ENCODE measurements at places on chromosomes 12 and 14.

DNA sequence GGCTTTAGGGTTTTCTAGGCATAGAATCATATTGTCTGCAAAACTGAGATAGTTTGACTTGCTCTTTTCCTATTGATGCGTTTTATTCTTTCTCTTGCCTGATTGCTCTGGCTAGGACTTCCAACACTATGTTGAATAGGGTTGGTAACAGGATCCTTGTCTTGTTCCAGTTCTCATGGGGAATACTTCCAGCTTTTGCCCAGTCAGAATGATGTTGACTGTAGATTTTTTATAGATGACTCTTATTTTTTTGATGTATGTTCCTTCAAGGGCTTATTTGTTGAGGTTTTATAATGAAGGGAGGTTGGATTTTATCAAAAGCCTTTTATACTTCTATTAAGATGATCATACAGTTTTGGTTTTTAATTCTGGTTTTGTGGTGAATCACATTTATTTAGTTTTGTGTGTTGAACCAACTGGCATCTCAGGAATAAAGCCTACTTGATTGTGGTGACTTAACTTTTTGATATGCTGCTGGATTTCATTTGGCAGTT, 478.2 kb downstream of the TMEM117 start:
- no peak for DNase-seq

DNA sequence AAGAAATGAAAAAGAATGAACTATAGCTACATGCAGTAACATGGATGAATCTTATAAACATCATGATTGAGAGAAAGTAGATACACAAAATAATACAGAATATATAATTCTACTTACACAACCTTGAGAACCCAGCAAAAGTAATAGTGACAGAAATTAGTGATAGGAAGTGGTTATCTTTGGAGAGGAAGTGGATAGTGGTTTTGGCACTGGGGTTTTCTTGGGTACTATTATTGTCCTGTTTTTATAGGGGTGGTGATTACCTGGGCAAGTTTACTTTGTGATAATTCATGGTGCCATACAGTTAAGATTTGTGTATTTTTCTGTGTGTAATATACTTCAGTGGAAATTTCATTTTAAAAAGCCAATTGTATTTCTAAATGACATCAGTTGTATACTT, 352.7 kb downstream of the AEBP2 start:
- DNase-seq, result peak; percentile 6

GRCh38 chr14:89202413-89203190, 214.4 kb downstream of the FOXN3 start:
- no peak for DNase-seq

DNA sequence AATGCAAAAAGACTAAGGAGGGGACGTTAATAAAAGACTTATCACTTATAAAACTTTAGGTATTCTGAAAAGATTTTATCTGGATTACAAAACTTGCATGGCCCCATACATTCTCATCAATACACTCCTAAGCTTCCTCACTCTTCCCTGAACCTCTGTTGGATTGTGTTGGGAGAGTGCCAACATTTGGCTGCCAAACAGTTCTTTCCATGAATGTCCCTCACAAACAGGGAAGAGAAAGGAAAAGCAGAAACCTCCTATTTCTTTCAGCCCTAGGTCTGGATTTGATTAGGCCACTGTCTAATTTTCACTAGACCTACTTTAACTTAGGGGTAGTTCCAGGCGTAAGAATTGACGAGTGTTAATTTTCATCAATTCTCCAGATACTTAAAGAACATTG, 11.7 kb downstream of the PTHLH start:
- DNase-seq, result no peak

DNA sequence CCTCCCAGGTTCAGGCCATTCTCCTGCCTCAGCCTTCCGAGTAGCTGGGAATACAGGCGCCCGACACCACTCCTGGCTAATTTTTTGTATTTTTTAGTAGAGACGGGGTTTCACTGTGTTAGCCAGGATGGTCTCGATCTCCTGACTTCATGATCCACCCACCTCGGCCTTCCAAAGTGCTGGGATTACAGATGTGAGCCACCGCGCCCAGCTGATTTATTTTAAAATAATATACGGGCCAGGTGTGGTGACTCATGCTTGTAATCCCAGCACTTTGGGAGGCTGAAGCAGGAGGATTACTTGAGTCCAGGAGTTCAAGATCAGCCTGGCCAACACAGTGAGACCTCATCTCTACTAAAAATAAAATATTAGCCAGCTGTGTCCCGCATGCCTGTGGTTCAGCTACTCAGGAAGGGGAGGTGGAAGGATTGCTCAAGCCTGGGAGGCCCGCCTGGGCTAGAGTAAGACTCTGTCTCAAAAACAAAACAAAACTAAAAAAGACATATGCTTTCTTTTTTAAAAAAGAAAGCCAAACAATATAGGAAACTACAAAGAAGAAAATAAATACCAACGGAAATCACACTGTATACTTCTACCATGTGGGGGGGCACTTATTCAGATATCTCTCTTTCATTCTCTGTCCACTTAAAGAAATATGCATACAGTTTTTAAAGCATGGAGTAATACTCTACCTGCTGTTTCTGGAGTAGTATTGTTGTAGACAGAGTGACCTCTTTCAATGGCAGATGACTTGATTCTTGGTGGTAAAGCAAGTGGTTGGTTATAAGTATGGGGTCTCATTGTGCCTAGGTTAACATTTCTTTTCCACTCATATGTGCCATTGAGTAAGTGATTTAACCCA, 930 bp upstream of the MIA2 start:
- DNase-seq, result peak; percentile 6

DNA sequence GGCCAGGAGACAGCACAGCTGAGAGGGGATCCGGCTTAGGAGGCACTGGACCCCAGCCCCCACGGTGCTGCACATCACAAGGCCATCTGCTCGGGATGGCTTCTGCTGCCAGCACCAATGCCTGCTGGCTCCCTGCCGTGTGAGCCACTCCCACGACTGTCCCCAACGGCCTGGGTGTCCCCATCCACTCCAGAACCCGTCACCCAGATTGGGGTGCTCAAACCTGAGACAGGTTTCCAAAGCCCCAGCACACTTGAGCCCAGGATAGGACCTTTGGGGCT, 102.4 kb downstream of the RFLNA start:
- DNase-seq, result no peak

- no peak for DNase-seq
These were observed 65.0 kb downstream of the CDK17 start for GRCh38 chr12:96335270-96335669.

DNA sequence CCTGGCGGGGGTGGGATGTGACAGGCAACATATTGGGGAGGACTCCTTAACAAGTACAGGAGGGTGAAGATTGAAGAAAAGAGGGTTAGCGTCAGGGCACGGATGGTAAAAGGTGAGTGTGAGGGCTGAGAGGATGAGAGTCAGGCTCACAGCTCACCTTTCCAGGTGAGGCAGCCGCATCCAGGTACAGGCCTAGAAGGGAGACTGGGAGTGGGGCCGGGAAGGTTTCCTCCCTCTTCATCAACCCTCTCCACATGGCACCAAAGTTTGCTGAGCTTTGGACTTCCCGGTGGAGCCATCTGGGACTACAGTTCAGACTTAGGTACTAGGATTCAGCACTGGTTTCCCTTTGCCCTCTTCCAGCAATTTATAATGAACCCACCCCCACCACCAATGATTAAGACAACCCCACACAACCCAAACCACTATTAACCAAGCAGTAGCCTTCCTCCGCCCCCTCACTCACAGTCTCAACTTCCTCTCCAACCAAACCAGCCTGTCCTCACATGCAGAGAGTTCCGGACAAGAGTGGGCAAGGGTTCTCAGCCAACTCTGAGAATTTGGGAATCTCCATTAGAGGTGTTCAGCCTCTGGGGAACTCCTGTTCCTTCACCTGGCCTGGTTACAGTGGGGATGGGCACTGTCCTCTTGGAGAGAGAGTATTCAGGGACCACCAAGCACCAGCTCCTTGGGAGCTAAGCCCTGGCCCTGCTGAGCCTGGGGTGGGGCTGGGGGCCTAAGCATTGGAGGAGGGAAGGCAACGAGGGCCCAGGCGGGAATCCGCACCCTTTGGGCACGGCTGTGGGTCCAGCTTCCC, 2.4 kb upstream of the HOXC4 start:
- no peak for DNase-seq

GRCh38 chr14:54672688-54673087, 105.8 kb downstream of the SAMD4A start:
- no peak for DNase-seq

DNA sequence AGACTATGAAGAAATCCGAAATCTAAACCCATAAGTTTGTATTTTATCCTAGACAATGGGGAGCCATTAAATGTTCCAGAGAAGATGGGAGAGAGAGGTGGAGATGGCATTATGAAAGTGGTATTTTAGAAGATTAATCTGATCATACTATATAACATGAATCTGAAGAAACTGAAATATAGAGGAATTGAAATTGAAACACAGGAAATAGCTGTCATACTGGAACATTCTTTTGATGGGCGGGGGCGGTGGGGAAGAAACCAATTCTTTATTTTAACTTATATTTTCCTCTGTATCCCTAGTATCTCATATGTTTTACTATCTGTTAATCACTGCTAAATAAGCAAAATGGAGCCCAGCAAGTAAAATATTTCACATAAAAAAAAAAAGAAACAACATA, 27.0 kb upstream of the FOXN3 start:
- no peak for DNase-seq

DNA sequence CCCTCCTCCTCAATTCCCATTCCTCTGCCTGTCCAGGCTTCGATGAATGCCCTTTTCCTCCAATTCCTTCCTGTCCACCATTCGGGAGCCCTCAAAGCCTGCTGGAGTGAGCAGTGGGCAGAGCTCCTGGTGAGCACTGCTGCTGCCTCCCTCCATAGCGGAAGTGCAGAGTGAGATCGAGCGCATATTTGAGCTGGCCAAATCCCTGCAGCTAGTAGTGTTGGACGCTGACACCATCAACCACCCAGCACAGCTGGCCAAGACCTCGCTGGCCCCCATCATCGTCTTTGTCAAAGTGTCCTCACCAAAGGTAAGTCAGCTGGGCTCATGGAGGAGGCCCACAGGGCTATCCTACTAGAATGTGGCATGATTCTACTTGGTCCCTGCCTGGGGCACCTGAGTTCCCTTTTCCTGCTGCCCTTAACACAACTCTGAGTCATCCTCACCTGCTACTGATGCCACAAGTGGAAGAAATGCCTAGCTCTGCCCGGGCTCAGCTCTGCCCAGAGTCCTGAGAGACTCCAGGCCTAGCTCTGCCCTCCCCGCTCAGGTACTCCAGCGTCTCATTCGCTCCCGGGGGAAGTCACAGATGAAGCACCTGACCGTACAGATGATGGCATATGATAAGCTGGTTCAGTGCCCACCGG, 8.0 kb downstream of the CACNB3 start:
- no peak for DNase-seq

GRCh38 chr14:66443785-66444184, 42.4 kb upstream of the CCDC196 start:
- DNase-seq, result no peak

- DNase-seq, result peak; percentile 89
These were observed 23.2 kb downstream of the BORCS5 start for GRCh38 chr12:12379831-12380730.

GRCh38 chr12:49131894-49132461, 783 bp upstream of the TUBA1B start:
- DNase-seq, result no peak

- no peak for DNase-seq
These were observed 903 bp upstream of the PPP4R3A start for GRCh38 chr14:91511043-91511383.

GRCh38 chr12:69023840-69024239, 90.9 kb upstream of the CPM start:
- DNase-seq, result no peak
